ENCODE measurements at places on chromosomes 2 and 18. TPM values are rescaled to one million over a fixed set of nuclear protein-coding genes. Genes with fewer than 3 reads are reported as not detected.

COL3A1 gene
- 138 TPM for total RNA-seq

HOXD10 gene
- total RNA-seq, result 35.4 TPM

ACP1 gene
- 75.1 TPM for total RNA-seq

GAREM1 gene
- 47.0 TPM for total RNA-seq

FBLN7 gene
- 4.6 TPM for total RNA-seq

GPR35 gene
- 6.7 TPM for total RNA-seq

SRD5A2 gene
- 0.22 TPM for total RNA-seq

ANKRD30BL gene
- not detected for total RNA-seq

CCDC74B gene
- 4.5 TPM for total RNA-seq

VSNL1 gene
- total RNA-seq, result 0.44 TPM

FAM124B gene
- 2.0 TPM for total RNA-seq

DNA sequence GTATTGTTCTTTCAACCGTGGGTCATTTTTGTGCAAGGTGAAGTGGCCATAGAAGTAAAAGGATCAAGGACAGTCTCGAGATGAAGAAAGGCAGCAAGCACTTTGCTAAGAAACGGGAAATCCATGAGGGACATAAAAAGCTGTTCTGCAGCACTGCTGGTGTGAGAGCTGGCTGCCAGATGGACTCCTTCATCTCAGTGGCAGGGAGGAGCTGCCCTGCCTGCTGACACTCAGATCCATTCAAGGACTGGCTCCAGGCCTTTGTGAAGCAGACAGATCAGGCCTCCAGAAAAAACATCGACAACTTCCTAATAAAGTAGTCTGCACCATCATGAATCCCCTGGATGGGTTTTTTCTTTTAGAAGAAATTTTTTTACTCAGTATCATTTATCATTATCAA, 29.5 kb downstream of the RMC1 start:
- H3K27me3 ChIP-seq, result no peaks in the 10 kb centered on the region
- H3K27ac ChIP-seq, result no peak overlapping the region
- no peaks in the 10 kb centered on the region for H3K4me1 ChIP-seq
- peaks cover 73% of the 10 kb centered on the region for H3K36me3 ChIP-seq
- H3K4me3 ChIP-seq, result no peak overlapping the region

- no peak for DNase-seq
- no peak overlapping the region for H3K4me3 ChIP-seq
- no peaks in the 10 kb centered on the region for H3K36me3 ChIP-seq
These were observed 29.8 kb upstream of the TMEM131 start for GRCh38 chr2:98025481-98026037.

DNA sequence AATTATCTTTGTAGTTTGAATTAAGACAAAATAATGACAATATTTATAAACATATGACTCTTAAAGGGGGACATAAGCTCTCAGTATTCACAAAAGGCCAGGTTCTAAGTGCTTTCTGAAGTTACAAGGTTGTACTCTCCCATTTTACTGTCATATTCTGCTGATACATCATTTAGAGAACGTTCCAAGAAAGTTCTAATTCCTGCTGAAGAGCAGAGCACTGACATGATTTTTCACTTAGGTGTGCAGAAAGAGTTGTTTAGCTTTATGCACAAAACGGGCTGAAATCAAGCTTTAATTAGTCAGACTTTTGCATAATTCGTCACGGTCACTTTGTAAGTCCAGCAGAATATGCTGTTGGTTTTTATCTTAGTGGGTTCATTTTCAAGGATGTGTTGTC, 37.3 kb downstream of the ADAM23 start:
- H3K27me3 ChIP-seq, result no peaks in the 10 kb centered on the region
- no peaks in the 10 kb centered on the region for H3K36me3 ChIP-seq
- no peak overlapping the region for H3K27ac ChIP-seq

DNA sequence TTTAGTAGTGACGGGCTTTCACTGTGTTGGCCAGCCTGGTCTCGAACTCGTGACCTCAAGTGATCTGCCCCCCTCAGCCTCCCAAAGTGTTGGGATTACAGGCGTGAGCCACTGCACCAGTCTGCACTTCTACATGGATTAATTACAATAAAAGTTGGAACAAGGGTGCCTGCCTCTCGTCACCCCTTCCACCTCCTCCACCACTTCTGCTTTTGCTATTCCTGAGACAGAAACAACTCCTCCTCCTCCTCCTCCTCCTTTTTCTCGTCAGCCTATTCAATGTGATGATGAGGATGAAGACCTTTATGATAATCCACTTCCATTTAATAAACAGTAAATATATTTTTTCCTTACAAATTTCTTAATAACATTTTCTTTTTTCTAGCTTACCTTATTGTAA, 35.2 kb downstream of the SRBD1 start:
- no peaks in the 10 kb centered on the region for H3K4me1 ChIP-seq
- no peak for DNase-seq
- no peak overlapping the region for H3K27ac ChIP-seq

- no peak overlapping the region for H3K4me3 ChIP-seq
- no peaks in the 10 kb centered on the region for H3K36me3 ChIP-seq
- H3K4me1 ChIP-seq, result peaks cover 5% of the 10 kb centered on the region
- H3K27ac ChIP-seq, result no peak overlapping the region
These were observed 19.0 kb downstream of the TMSB10 start for GRCh38 chr2:84924173-84925106.

GRCh38 chr2:96616128-96616527, 22.0 kb downstream of the KANSL3 start:
- H3K27me3 ChIP-seq, result no peaks in the 10 kb centered on the region
- no peak overlapping the region for H3K4me3 ChIP-seq
- no peaks in the 10 kb centered on the region for H3K4me1 ChIP-seq

GRCh38 chr18:61824733-61825363, 68.0 kb downstream of the RNF152 start:
- H3K4me1 ChIP-seq, result peaks cover 17% of the 10 kb centered on the region
- H3K27me3 ChIP-seq, result no peaks in the 10 kb centered on the region

GRCh38 chr18:57595347-57595746, 8.8 kb upstream of the FECH start:
- H3K4me1 ChIP-seq, result no peaks in the 10 kb centered on the region
- H3K27ac ChIP-seq, result no peak overlapping the region
- H3K27me3 ChIP-seq, result no peaks in the 10 kb centered on the region
- DNase-seq, result no peak
- no peak overlapping the region for H3K4me3 ChIP-seq

GRCh38 chr2:224347176-224348051, 54.5 kb downstream of the FAM124B start:
- no peaks in the 10 kb centered on the region for H3K27me3 ChIP-seq
- H3K4me1 ChIP-seq, result no peaks in the 10 kb centered on the region
- H3K27ac ChIP-seq, result no peak overlapping the region
- H3K4me3 ChIP-seq, result no peak overlapping the region
- DNase-seq, result no peak
- no peaks in the 10 kb centered on the region for H3K36me3 ChIP-seq

- H3K27me3 ChIP-seq, result no peaks in the 10 kb centered on the region
- no peak overlapping the region for H3K27ac ChIP-seq
- H3K4me1 ChIP-seq, result no peaks in the 10 kb centered on the region
- DNase-seq, result no peak
- no peak overlapping the region for H3K4me3 ChIP-seq
These were observed 31.3 kb upstream of the ZNF236 start for GRCh38 chr18:76791106-76791505.

DNA sequence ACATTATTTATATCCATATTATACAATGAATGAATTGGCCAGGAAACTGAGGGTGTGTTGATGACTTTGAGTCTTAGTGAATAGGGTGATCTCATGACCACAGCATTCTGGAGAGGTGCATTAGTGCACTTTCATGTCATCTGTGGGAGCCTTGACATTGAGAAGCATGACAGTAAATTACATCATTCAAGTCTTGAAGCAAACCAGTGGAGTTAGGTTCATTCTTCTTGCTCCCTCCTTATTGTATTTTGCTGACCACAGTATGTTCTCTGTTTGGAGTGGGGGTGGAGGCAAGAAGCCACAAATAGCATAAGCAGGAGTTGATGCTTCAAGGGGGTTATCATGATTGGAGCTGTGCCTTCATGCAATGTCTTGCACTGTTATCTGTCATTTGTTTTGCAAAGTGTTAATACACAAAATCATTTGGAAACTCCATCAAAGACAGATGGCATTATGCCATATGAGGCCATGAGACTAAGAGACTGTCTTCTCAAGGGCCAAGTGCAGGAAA, 680.2 kb downstream of the NYAP2 start:
- H3K4me3 ChIP-seq, result no peak overlapping the region
- no peaks in the 10 kb centered on the region for H3K4me1 ChIP-seq
- H3K27me3 ChIP-seq, result no peaks in the 10 kb centered on the region

- DNase-seq, result no peak
- H3K27ac ChIP-seq, result no peak overlapping the region
- H3K4me1 ChIP-seq, result peaks cover 5% of the 10 kb centered on the region
- H3K4me3 ChIP-seq, result no peak overlapping the region
These were observed 164.0 kb downstream of the HDAC4 start for GRCh38 chr2:239236808-239237205.

- DNase-seq, result no peak
- no peaks in the 10 kb centered on the region for H3K36me3 ChIP-seq
- H3K4me1 ChIP-seq, result no peaks in the 10 kb centered on the region
- H3K27ac ChIP-seq, result no peak overlapping the region
- no peaks in the 10 kb centered on the region for H3K27me3 ChIP-seq
These were observed 31.4 kb upstream of the IL18RAP start for GRCh38 chr2:102391565-102391964.

DNA sequence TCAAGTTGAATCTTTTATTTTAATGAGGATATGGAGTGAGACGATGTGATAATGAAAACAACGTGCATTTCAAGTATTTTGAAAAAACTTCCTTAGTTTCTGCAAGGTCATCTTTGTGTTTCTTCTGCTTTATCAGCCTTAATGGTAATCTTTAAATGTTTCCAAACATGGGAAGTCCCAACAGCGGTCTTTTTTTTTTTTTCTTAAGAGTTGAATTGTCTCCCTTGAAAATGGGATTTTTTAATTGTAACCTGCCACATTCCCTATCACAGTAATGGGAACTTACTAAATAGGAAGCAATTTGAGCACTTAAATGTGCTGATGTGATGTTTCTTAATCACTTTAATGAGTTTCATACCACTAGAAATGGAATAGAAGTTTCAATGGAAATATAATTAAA, 45.8 kb downstream of the ATIC start:
- H3K27ac ChIP-seq, result no peak overlapping the region
- H3K36me3 ChIP-seq, result peaks cover 4% of the 10 kb centered on the region
- H3K4me3 ChIP-seq, result no peak overlapping the region
- DNase-seq, result no peak
- no peaks in the 10 kb centered on the region for H3K4me1 ChIP-seq

DNA sequence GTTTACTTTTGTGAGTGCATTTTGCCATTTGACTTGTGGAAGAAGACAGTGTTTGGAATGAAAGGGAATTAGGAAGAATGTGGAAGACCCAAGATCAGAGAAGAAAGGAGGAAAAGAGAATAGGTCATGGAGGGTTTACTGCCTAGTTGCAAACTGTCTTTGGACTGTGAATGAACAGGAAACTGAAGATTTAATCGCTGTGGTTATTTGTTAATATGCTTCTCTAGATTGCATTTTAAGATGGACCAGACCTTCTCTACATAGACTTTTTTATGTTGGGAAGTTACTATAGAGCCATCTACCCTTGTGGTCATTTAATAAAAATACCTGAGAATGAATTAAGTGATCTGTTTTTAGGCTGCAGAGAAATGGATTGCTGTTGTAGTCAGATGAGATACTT, 6.2 kb downstream of the AGPS start:
- no peak overlapping the region for H3K27ac ChIP-seq
- no peaks in the 10 kb centered on the region for H3K27me3 ChIP-seq
- DNase-seq, result no peak
- no peak overlapping the region for H3K4me3 ChIP-seq
- no peaks in the 10 kb centered on the region for H3K36me3 ChIP-seq

DNA sequence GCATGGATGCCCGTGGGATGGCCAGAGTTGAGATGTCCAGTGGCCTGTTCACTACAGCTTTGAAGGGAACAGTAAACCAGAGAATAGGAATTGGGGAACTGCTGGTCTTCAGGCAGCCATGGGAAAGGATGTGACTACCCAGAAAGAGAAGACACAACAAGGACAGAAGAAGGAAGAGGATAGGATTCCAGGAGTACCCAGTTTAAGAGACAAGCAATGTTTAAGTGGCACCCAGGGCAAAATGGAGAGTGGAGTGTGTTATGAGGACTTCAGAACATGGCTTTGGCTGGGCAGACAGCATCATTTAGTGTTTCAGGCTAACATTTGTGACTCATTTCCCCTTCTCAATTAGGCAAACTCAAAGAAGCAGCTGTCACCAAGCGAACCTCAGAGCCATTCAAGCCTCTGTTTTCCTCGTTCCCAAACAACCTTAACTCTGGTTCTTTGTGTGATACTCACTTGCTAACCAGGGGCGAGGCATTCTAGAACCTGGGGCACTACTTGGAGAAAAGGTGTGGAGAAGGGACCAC, 4.0 kb upstream of the FAM124B start:
- DNase-seq, result no peak
- H3K4me3 ChIP-seq, result no peak overlapping the region
- no peaks in the 10 kb centered on the region for H3K27me3 ChIP-seq
- H3K4me1 ChIP-seq, result no peaks in the 10 kb centered on the region
- no peak overlapping the region for H3K27ac ChIP-seq

- no peaks in the 10 kb centered on the region for H3K27me3 ChIP-seq
- no peak for DNase-seq
- no peaks in the 10 kb centered on the region for H3K4me1 ChIP-seq
- H3K36me3 ChIP-seq, result no peaks in the 10 kb centered on the region
- H3K27ac ChIP-seq, result no peak overlapping the region
These were observed 741.8 kb upstream of the SALL3 start for GRCh38 chr18:78237864-78238263.

GRCh38 chr2:39838589-39838988, 59.5 kb upstream of the THUMPD2 start:
- H3K4me1 ChIP-seq, result no peaks in the 10 kb centered on the region
- peak; percentile 41 for DNase-seq
- H3K4me3 ChIP-seq, result no peak overlapping the region
- H3K27ac ChIP-seq, result no peak overlapping the region
- H3K36me3 ChIP-seq, result no peaks in the 10 kb centered on the region

GRCh38 chr18:37729716-37730115, 164.1 kb upstream of the CELF4 start:
- no peak overlapping the region for H3K4me3 ChIP-seq
- peaks cover 2% of the 10 kb centered on the region for H3K4me1 ChIP-seq
- no peaks in the 10 kb centered on the region for H3K36me3 ChIP-seq
- DNase-seq, result no peak
- no peaks in the 10 kb centered on the region for H3K27me3 ChIP-seq
- H3K27ac ChIP-seq, result no peak overlapping the region

- no peak for DNase-seq
- no peaks in the 10 kb centered on the region for H3K27me3 ChIP-seq
- no peaks in the 10 kb centered on the region for H3K36me3 ChIP-seq
- H3K4me1 ChIP-seq, result no peaks in the 10 kb centered on the region
These were observed 150.8 kb upstream of the SPATS2L start for GRCh38 chr2:200155652-200156051.

- H3K4me3 ChIP-seq, result no peak overlapping the region
- H3K4me1 ChIP-seq, result peaks cover 4% of the 10 kb centered on the region
- no peaks in the 10 kb centered on the region for H3K27me3 ChIP-seq
- H3K27ac ChIP-seq, result no peak overlapping the region
- no peaks in the 10 kb centered on the region for H3K36me3 ChIP-seq
These were observed 37.6 kb downstream of the SFXN5 start for GRCh38 chr2:73033766-73034381.

DNA sequence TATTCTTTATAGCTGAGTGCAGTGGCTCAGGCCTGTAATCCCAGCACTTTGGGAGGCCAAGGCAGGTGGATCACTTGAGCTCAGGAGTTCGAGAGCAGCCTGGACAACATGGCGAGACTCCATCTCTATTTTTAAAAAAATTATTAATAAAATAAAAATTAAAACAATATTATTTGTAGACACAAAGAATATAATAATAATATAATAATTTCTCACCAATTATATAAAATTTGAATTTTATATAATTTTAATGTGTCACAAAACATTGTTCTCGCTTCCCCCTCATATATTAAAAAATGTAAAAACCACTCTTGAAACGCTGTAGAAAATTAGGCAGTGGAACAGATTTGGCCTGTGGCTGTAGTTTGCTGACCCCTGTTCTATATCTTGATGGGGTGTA, 5.6 kb upstream of the KDM3A start:
- no peaks in the 10 kb centered on the region for H3K36me3 ChIP-seq
- no peak for DNase-seq
